ENCODE measurements at places on chromosomes 4 and X.

GRCh38 chr4:98501383-98501782 is 157.0 kb downstream of the TSPAN5 start:
- no peaks in the 10 kb centered on the region for H3K4me1 ChIP-seq
- H3K27ac ChIP-seq, result no peak overlapping the region
- H3K27me3 ChIP-seq, result no peaks in the 10 kb centered on the region
- DNase-seq, result no peak
- H3K4me3 ChIP-seq, result no peak overlapping the region
- H3K36me3 ChIP-seq, result no peaks in the 10 kb centered on the region

DNA sequence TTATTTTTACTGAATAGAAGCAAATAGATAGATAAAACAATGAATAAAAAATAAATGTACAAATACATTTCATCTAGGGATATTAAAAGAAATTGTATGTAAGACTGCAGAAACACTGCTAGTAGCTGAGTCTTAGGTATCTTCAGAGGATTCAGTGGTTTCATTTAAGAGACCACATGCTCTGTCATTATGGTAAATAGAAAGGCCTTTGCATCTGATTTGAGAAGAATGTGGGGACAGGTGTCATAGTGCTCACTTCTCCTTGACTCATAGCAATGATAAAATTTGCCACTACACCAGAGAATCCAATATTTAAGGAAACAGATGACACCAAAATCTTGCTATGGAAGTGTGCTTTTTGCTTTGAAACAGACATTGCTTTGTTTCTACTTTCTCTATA is 59.8 kb upstream of the PPP1R2C start:
- H3K27me3 ChIP-seq, result no peaks in the 10 kb centered on the region
- H3K27ac ChIP-seq, result no peak overlapping the region
- no peaks in the 10 kb centered on the region for H3K4me1 ChIP-seq

- peaks cover 29% of the 10 kb centered on the region for H3K4me1 ChIP-seq
- no peak overlapping the region for H3K27ac ChIP-seq
- no peaks in the 10 kb centered on the region for H3K27me3 ChIP-seq
These were observed 88.4 kb upstream of the TLL1 start for GRCh38 chr4:165784672-165785071.

DNA sequence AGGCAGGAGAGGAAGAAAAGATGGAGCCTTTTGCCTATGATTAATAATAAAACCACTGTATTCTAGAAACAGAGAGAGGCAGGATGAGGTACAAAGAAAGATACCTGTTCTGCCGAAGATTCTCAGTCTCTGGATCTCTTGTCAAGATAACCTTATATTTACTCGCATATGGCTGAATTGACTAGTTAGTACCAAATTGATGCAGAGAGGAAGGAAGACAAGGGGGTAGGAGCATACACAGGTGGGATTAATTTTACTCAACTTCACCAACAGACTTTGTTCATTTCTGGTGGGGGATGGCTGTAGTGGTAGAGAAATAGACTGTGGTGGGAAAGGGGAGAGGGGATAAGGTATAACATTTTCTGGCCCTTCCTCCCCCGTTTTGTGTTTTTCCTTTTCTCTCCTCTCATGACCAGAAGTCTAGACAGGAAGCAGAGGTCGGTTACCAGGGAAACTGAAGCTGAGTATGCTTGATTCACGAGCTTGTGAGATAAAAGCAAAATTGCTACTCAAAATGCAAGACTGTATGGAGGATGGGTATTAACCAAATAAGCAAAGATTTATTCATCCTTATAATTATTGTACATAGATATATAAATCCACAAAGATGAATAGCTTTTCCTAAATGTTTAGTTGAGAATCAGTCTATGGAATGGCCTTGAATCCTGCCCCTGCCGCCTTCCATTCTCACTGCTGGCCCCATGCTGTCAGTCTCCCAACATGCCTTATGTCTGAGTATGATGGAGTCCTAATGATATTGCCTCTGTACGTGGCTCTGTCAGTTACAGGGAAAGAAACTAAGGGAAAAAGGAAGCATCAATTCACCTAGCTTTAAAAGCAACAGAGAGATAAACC is 17.8 kb upstream of the PAGE2B start:
- no peaks in the 10 kb centered on the region for H3K27me3 ChIP-seq
- DNase-seq, result no peak
- H3K4me1 ChIP-seq, result no peaks in the 10 kb centered on the region
- no peaks in the 10 kb centered on the region for H3K36me3 ChIP-seq
- H3K4me3 ChIP-seq, result peak overlapping the region; percentile 14

DNA sequence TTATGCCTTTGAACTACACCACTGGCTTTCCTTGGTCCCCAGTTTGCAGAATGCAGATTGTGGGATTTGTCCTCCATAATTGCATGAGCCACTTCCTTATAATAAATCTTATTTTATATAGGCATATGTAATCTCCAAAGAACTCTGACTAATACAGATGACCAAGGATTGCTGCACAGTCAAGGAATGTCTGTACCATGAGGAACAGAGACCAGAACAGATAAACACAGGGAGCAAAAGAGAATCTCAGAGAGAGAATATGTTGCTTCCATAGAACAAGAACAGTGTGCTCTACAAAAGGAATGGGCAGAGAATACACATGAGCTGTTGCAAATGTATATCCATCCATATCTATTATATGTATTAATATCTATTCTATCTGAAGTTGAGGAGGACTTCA is 111.1 kb downstream of the ADRA2C start:
- peaks cover 85% of the 10 kb centered on the region for H3K27me3 ChIP-seq
- DNase-seq, result no peak
- H3K36me3 ChIP-seq, result no peaks in the 10 kb centered on the region
- peaks cover 13% of the 10 kb centered on the region for H3K4me1 ChIP-seq
- H3K27ac ChIP-seq, result no peak overlapping the region

Measured in tibial artery (tissue), 4 donors.